Right kidney (tissue), 9 donors: ENCODE measurements at places on chromosomes 3 and 15.

DNA sequence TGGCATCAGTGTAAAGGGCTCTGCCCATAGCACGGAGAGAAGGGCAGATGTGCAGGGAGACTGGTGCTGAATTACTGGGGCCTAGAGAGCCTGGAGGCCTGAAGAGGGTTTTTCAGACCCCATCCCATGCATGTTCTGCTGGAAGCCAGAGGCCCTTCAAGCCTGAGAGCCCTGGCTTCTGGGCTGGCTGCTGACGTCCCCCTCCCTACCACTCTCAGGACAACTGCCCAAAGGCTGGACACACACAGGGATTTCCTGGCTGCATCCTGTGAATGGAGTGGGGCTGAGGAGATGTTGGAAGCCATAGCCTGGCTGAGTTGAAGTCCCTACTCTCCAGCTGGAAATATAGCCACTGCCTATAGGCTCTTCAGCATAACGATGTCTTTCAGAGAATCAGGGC, 16.9 kb upstream of the DOCK3 start:
- DNase-seq = no peak

GRCh38 chr15:90035095-90035839, 34.1 kb downstream of the ZNF710 start:
- DNase-seq = no peak

DNA sequence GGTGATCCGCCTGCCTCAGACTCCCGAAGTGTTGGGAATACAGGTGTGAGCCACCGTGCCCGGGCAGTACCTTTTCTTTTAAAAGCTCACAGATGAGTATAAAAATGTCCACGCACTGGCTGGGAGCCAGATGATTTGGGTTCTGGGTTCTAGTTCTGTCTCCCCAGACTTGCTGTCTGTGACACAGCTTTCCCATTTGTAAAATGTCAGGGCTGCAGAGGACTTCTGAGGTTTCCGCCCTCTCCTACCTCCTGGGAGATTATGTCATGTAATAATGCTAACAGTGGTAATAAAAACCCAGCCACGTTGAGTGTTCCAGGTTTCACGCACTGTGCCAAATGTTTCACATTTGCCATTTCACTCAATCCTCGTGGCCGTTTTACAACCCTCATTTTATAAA, 1.3 kb upstream of the PPP4R2 start:
- DNase-seq = no peak

DNA sequence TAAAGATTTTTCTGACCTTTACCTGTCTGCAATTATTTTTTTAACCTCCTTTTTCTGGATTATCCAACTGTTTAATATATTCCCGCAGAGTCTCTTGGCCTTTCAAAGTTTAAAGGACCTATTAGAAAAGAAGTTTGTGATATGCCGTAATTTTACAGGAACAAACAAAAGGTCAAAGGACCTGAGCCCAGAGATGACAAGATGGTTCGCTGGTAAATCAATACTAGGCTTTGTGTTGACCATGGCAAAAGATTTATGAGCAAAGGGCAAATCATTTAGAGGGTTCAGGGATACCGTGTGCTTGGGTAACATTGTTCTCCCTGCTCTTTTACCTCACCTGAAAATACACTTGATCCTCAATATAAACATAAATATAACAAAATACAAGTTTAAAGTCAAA, 923.5 kb downstream of the ROBO1 start:
- DNase-seq = no peak

- no peak for DNase-seq
Observed at GRCh38 chr3:126867863-126868200, 115.1 kb upstream of the PLXNA1 start.

- DNase-seq = no peak
Observed at GRCh38 chr3:80040067-80040466, 272.3 kb upstream of the ROBO1 start.

DNA sequence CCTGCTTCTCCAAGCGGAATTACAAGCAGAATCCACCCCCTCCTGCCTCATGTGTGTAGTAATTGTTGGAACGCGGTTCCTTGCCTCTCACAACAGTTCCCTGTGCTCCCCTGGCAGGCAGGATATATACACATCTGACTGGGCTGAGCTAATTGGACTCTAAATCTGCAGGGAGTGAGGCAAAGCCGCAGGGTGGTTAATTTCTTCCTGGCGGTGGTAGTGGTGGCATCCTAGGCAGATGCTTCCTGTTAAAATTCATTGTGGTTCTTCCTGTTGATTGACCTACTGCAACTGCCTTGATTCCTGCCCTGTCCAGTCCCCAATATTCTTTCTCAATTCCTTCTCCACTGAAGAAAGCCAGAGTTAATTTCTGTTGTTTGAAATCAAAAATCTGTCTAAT, 202.9 kb upstream of the PROK2 start:
- DNase-seq = no peak

- DNase-seq = no peak
Observed at GRCh38 chr3:106862067-106862466, 515.2 kb upstream of the CCDC54 start.

- no peak for DNase-seq
Observed at GRCh38 chr3:34183611-34184340, 385.3 kb downstream of the PDCD6IP start.

DNA sequence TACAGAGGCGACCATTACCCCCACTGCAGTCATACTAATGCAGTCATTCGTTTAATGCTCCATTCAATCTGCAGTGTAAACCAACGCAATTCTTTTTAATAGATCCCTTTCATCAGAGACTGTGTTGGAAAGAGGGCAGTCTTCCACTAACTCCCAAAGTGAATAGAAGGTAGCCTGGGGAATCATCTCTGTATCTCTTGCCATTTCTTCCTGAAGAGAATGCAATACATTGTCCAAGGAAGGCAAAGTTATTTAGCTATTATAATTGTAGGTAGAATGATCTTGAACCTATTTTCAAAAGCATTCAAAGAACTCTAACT, 1.3 kb upstream of the SLITRK3 start:
- peak; percentile 2 for DNase-seq

- DNase-seq = no peak
Observed at GRCh38 chr3:12541625-12542024, 3.7 kb downstream of the MKRN2OS start.

DNA sequence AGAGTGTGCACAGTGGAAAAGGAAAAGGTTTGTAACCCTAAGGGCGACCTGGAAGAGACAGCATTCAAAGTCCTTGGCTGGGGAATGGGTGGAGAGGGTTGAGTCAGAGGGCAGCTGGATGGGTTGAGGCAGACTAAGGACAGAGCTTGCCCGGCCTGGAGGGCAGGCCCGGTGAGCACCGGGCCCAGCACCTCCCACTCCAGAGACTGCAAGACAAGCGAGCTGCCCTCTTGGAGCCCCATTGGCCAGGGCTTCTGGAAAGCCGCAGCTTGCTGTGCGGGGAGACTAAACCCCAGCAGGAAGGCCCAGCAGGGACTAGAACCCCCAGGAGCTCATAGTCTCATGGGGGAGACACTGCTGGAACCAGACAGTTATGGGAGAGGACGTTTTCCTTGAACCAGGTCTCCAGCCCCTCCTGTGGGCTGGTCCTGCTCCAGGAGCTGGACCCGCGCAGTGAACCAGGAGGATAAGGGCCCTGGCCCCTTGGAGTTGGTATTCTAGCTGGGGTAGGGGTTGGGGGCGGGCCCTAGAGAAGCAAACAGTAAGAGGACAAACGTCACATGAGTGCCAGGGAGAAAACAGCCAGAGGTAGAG, 59.1 kb downstream of the RGMA start:
- peak; percentile 25 for DNase-seq

- DNase-seq = no peak
Observed at GRCh38 chr15:80640531-80641121, 54.5 kb upstream of the ABHD17C start.

DNA sequence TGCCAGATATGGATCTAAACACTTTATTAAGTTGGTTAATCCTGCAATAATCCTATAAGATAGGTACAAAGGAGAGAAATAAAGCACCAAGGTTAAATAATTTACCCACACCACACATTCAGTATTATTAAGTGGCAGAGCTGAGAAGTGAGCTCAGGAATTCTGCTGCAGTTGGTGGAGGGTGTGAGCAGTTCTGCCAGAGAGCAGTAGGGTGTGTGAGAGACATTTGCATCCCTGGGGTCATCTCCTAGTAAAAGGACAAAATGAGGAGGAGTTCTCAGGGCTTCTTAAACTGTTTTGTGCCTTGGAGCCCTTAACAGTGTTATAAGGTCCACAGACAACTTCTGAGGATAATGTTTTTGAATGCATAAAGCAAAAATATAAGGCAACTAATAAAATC, 484.5 kb downstream of the TAFA4 start:
- DNase-seq = no peak

- no peak for DNase-seq
Observed at GRCh38 chr15:81567924-81568323, 193.9 kb upstream of the TMC3 start.

GRCh38 chr3:182405759-182406158, 387.5 kb upstream of the ATP11B start:
- no peak for DNase-seq

DNA sequence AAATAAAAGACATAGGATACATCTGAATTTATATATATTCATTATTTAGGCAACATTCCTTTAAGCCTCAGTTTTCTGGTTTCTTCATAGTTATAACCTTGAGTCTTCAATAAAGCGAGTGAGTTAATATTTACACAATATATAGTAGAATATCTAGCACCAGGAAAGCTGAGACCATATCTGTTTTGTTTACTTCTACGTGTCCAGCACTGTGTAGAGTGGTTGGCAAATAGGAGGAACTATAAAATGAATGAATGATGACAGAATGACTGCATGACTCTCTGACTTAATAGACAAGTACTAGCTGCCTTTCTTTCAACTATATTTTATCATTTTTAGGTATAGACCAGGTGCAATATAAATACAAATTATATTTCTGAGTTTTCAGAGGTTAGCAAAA, 197.8 kb upstream of the RBMS3 start:
- no peak for DNase-seq

DNA sequence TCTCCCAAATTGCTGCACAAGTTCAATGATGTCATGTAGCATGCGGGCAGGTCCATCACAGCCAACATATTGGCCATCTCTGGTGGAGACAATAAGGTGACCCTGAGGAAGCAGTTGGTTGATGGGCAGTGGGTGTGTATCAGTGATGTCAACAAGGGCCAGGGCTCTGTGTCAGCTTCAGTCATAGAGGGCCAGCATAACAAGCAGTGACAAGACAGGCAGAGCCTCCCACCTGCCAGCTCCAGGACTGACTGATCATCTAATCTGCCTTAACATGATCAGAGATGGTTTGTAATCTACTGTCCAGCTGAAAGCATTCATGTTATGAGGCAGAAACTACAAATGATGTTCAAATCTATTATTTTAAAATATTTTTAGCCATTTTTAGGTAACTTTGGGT, 62.3 kb downstream of the GLB1 start:
- DNase-seq = no peak

- no peak for DNase-seq
Observed at GRCh38 chr3:108472001-108472591, 38.3 kb downstream of the MYH15 start.

- DNase-seq = no peak
Observed at GRCh38 chr3:30474371-30474770, 132.0 kb upstream of the TGFBR2 start.

GRCh38 chr3:159839561-159840379, 148.9 kb upstream of the IL12A start:
- DNase-seq = peak; percentile 83

GRCh38 chr15:44128443-44128842, 66.6 kb downstream of the FRMD5 start:
- DNase-seq = no peak

DNA sequence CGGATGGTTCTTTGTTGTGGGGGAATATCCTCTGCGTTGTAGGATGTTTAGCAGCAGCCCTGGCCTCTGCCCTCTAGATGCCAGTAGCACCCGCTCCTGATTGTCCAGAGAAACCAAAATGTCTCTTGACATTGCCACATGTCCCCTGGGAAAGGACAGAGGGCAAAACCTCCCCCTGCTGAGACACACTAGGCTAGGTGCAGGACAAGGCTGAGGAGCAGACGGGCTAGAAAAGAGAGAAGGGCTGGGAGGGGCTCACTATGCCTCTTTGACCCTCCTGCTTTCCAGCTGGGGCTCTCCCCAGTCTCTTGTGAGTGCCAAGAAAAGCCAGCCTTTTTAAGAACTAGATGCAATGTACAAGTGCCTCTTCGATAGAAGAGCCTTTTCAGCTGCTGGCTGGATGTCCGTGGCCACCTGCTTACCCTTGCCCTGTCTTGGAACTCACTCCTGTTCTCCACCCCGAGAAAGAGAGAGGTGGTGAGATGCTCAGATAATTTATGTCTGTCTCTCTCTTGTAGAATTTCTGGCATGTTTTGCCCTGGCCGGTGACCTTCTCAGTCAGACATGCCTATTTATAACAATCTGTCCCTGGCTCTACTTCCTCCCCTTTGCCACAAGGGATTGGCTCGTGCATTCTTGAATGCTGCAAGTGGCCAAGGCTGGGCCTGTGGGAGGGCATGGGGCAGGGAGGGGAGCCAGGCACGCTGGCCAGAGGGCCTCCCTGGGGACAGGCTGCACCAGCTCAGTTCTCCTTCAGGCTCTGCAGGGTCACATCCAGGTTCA, 142.6 kb downstream of the RPLP1 start:
- no peak for DNase-seq

DNA sequence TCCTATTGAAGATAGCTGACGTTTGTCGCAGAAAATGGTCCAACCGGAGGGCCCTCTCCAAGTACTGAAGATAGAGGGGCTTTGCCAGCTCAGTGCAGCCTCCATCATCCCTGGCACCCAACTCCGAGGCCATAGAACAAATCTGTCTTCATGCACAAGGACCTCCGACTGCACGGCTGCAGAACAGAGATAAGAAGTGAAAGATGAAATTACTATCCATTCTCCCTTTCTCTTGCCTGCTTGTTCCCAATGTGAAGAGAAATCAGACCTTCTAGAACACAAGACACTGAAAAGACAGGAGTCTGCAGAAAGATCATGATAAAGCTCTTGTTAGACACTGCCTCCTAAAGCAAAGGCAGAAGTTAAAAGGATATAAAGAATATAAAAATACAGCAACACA, 19.9 kb downstream of the INO80 start:
- DNase-seq = no peak

GRCh38 chr3:23159929-23160328, 43.2 kb upstream of the UBE2E2 start:
- DNase-seq = no peak

DNA sequence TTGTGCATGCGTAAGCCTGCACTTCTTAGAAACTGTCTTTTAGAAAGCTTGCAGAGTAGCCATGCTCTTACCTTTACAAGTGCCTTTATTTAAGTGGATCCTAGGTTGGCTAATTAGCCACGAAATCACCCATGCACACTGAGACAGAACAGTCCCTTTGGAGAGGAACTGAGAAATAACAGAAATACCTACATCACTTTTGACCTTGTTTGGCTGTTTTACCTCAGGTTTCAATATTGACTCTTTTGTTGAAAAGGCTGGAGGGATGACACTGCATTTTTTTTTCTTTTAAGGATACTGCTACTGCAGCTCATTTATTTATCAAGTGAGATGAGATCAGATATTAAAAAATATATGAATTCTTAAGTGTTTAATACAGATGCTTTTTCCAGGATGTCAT, 155.6 kb upstream of the GOLIM4 start:
- DNase-seq = no peak

DNA sequence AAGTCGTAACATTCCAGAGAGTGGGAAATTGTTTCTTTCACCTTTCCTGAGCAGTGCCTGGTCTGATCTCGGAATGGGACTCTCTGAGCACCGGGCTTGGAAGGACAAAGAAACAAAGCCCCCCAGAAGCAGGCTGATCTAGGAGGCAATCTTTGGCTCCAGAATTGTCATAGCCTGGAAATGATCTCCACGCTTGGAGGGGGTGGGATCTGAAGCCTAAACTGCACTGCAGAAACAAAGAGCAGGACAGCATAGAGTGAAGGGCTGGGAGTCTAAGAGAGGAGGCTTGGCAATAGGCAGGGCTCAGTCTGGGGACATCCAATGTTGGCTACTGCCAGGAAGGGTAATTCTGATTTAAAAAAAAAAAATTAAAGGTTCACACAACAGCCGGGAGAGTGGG, 1.9 kb downstream of the CRABP1 start:
- DNase-seq = no peak
